Pulmonary artery endothelial cell (primary cell): ENCODE measurements at places on chromosomes 2 and 18. TPM values are rescaled to one million over a fixed set of nuclear protein-coding genes. Genes with fewer than 3 reads are reported as not detected.

DNA sequence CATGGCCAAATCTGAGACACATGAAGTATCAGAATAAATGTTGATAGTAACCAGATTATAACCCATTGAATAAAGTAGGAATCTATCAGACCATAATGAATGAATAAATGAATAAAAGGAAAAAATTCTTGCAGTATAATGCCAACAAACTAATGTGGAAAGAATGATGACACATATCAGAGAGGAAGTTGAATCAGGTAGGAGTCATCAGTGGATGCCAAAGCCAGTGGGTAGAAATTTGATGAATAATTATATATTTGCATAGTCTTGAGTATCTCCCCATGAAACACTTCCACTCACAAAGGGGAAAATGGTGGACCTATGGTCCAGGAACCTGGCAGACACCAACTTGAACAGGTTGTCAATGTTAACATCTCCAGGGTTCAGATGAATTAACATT lies 68.6 kb downstream of the GALNT3 start:
- peak; percentile 2 for DNase-seq

DNA sequence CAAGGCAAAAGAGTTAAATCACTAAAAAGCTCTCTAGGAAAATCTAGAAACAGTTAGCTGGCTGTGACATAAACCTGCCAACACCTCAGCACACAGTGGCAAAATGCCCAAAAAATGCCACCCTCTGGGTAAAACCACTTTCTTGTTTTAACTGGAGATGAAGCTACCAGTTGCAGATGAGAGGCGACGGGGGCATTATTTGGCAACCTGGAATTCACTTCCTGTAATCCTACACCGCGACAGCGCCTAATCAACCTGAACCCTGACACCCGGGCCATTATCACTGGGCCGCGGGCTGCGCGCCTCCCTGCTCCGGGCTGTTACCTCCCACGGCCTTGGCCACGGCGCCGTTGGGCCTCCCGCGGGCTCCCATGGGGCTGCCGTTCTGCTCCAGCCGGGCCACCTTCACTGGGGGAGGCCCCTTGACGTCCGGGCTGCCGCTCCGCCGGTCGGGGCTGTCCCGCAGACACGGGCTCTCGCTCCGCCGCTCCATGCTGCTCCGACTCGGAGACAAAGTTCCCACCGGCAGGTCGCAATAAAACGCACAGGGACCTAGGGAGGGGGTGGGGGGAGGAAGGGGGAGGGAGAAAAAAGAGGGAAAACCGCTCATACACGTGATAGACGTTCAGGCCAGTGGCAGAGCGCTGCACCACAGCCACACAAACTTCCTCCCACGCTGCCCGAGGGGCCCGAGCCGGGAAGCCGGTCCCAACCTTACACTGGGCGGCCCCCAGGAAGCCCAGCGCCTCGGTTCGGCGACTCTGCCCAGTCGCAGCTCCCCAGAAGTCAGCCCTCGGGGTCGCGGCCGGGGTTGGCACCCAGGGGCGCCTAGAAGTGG lies 2.0 kb downstream of the SATB2 start:
- DNase-seq = no peak

The RTP5 gene
- total RNA-seq = not detected in 2 replicates

- DNase-seq = no peak
Observed at GRCh38 chr2:75241696-75242095, 42.4 kb upstream of the TACR1 start.

DNA sequence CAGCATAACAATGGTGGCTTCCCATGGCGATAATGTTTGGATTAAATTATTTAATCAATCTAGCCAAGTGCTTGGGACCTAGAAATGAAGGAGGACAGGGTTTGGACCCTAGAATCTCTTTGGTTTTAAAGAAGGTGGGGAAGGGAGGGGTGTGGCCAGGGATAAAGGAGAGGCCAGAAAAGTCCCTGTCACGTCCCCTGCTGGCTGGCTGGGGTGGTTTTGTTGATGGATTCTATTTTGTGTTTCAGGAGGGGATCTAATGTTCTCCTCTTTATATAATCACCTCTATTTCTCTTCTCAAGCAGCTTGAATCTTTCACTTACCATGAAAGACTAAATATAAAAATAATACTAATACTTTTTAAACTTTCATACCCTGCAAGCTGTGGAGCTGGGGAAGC lies 52.6 kb upstream of the GALR1 start:
- no peak for DNase-seq

- no peak for DNase-seq
Observed at GRCh38 chr2:121519153-121519552, 11.5 kb upstream of the RNU4ATAC start.

- no peak for DNase-seq
Observed at GRCh38 chr2:120287183-120288015, 34.7 kb downstream of the RALB start.

- DNase-seq = no peak
Observed at GRCh38 chr2:227653419-227653818, 13.2 kb upstream of the SCYGR5 start.

DNA sequence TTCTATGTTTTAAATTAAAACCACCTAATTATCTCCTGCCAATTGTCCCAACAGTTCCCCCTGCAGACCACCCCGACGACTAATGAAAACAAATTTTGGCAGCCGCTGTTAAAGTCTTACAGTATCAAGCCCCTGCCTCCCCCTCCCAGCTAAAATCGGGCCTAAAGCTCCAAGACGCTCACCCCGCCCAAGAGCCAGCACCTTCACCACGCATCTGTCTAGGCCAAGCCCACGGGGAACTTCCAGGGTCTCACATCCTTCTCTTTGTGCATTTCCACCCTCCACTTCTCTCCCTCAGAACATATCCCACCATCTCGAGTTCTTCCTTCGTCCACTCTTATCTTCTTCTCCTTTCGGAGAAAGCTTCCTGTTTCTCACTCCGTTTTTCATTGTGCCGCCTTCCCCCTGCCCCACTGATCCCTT lies 445 bp downstream of the PRPF40A start:
- DNase-seq = no peak

The DSC2 gene
- under 0.01 and 0.13 TPM in 2 replicates for total RNA-seq

DNA sequence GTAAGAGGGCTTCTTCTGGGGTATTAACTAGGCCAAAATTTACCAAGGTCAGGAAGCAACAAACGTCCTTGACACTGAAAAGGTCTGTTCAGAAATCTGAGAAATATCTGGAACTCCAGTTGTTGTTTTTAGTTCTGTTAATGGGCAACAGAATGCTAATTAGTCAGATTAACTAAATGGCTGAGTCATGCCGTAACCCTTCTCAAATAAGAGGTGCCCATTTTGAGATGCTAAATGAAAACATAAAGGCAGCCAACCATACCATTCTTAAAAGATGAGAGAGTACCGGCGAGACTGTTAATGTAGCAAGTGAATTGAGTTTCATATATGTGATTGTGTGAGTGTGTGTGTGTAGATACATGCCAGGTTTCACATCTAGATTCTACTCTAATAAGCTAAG lies 147.9 kb upstream of the GAREM1 start:
- no peak for DNase-seq

- DNase-seq = no peak
Observed at GRCh38 chr2:146997488-146997887, 847.3 kb upstream of the ACVR2A start.

DNA sequence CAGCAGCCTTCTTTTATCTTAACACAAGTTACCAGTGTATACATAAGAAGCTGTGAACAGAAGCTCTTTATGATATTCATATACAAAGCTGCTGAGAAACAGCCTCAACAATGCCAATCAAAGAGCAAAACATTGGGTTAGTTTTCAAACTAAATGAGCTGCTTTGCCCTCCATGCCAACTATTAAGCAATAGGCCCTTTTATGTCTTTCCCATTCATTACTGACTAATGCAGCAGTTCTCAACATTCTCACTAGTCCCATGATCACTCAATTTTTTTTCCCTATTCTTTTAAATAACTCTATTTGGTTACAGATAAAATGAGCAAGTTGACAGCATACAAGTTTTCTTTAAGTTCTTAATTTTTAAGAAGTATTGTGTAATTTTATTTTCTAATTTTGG lies 57.9 kb upstream of the FRZB start:
- DNase-seq = no peak

GRCh38 chr2:28155086-28155485 lies 237.6 kb upstream of the FOSL2 start:
- no peak for DNase-seq

DNA sequence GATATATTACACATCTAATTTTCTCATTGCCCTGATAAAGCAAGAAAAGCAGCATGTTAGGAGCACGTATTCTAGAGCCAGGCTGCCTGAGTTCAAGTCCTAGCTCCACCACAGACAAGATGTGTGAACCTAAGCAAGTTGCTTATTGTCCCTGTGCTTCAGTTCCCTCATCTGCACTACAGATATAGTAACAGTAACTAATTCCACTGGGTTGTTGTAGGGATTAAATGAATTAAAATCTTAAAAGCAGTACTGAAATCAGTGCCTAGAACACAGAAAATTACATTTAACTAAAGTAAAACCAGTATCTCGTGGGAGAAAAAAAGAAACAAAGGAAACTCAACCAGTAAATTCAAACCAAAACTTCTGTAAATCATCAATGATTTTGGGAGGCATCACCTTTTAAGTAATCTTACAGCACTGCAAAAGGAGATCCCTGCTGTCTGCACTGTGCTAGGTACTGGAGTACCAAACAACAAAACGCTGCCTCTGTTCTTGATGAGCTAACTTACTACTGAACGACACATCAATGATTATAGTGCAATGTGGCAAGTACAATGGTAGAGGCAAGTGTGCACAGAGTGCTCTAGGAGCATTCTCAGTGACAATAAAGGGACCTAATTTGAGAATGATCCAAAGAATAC lies 7.9 kb downstream of the MAP3K2 start:
- DNase-seq = no peak

DNA sequence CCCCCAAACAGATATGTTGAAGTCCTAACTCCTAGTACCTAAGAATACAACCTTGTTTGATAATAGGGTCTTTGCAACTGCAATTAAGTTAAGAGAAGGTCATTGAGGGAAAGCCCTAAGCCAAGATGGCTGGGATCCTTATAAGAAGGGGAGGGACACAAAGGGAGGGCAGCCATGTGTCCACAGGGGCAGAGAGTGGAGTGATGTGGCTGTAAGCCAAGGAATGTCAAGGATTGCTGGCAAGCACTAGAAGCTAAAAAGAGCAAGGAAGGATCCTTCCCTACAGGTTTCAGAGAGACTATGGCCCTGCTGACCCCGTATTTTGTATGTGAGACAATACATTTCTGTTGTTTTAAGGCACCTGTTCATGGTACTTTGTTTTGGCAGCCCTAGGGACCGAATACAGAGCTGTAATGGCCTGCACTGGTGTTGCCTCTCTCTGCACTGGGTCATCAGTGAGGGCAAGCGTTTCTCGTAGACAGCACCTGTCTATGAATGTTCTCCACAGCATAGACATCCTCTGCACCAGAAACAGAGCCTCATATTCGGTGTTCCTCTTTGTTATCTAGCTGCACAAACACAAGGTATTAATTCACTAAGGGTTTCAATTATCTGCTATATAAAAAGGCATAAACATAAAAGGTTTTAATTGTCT lies 75.4 kb upstream of the AQP4 start:
- DNase-seq = no peak

GRCh38 chr2:232372231-232373208 lies 6.0 kb upstream of the ALPP start:
- DNase-seq = no peak

The GULP1 gene
- 29.9 and 32.2 TPM in 2 replicates for total RNA-seq

The DUSP19 gene
- 2.1 and 4.5 TPM in 2 replicates for total RNA-seq

The LDLRAD4 gene
- 1.5 and 1.6 TPM in 2 replicates for total RNA-seq

The NCKAP1 gene
- 150 and 190 TPM in 2 replicates for total RNA-seq

The RPRM gene
- not detected in 2 replicates for total RNA-seq

GRCh38 chr2:84057917-84058560 lies 401.0 kb downstream of the SUCLG1 start:
- DNase-seq = no peak

DNA sequence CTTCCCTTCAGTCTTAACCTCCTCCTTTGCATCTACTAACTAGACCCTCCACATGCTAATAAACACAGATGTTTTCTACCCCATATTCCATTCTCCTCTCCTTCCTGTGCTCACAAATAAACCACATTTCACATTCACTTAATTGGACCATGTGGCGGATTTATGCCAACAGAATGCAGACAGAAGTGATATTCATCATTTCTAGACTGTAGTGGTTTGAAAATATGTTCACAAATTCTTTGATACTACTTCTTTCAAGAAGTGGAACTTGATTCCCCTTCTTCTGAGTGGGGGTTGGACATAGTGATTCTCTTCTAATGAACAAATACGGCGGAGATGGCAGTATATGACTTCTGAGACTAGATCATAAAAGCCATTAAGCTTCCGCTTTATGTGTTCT lies 73.5 kb upstream of the SPTBN1 start:
- no peak for DNase-seq

- no peak for DNase-seq
Observed at GRCh38 chr18:4677006-4677405, 221.9 kb upstream of the DLGAP1 start.

The SLC23A3 gene
- 0.59 and 2.2 TPM in 2 replicates for total RNA-seq

The DQX1 gene
- not detected in 2 replicates for total RNA-seq

GRCh38 chr18:69945220-69946114 lies 2.2 kb downstream of the CD226 start:
- no peak for DNase-seq
